ENCODE measurements at places on chromosomes 3 and 15. TPM values are rescaled to one million over a fixed set of nuclear protein-coding genes. Genes with fewer than 3 reads are reported as not detected.

IGF2BP2 gene
- total RNA-seq: not detected

- no peak overlapping the region for H3K4me3 ChIP-seq
- DNase-seq: no peak
- H3K4me1 ChIP-seq: peaks cover 57% of the 10 kb centered on the region
- H3K27ac ChIP-seq: no peak overlapping the region
- no peaks in the 10 kb centered on the region for H3K27me3 ChIP-seq
Measured at GRCh38 chr3:31249545-31249944, 283.2 kb upstream of the STT3B start.

DNA sequence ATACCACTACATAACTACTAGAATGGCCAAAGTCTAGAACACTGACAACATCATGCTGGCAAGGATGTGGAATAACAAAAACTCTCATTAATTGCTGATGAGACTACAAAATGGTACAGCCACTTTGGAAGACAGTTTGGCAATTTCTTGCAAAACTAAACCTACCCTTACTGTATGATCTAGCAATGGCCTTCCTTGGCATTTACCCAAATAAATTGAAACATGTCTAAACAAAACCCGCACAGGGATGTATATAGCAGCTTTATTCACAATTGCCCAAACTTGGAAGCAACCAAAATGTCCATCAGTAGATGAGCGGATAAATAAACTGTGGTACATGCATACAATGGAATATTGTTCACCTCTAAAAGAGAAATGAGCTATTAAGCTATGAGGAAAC lies 87.9 kb upstream of the SLC24A5 start:
- no peak overlapping the region for H3K4me3 ChIP-seq
- DNase-seq: no peak
- no peak overlapping the region for H3K27ac ChIP-seq
- H3K4me1 ChIP-seq: no peaks in the 10 kb centered on the region

DNA sequence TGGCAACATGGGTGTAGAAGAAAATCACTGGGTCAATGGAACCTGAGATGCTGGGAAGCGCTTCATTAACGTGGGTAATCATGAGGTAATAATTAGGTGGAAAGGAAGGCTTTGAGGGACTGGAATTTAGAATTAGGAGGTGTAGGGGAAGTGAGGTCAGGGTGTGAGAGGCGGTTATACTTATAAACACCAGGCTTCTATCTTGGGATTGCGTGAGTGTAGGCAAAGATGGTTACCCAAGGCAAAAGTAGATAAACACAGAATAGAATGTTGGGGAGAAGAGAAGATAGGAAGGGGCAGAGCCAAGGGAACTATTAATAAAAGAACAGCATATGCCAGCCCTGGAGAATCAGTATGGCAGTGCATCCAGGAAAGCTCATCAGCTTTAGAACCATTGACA lies 3.3 kb upstream of the AQP9 start:
- no peaks in the 10 kb centered on the region for H3K4me1 ChIP-seq
- no peaks in the 10 kb centered on the region for H3K36me3 ChIP-seq
- H3K27me3 ChIP-seq: peaks cover 17% of the 10 kb centered on the region
- no peak for DNase-seq
- no peak overlapping the region for H3K4me3 ChIP-seq

Data from activated CD4-positive, alpha-beta T cell treated with anti-CD3 and anti-CD28 coated beads, Interleukin-2, amount 10 ng/mL, durations not matched to agents 7 days and 5 days (primary cell).